ENCODE measurements at places on chromosomes 1 and 21.
A peak's percentile ranks its signal among the peaks of the same experiment; 100 is the strongest.

GRCh38 chr1:75136921-75137641 is 2.9 kb downstream of the LHX8 start:
- DNase-seq = peak; percentile 33

DNA sequence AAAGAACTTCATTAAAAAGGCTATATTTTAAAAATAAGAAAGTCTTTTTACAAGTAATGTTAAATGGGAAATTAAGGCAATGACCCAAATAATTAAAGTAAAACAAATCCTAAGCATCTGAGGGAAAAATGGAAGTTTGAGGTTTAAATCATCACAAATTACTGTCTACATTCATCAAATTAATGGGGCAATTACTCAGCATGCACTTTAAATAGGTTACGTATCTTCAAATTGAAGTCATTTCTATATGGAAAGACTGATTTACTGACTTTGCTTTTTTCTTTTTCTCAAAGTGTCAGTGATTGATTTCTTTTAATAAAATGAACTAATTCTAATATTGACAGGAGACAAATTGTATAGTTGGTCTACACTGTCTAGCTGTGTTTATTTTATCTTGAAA is 1452.3 kb downstream of the NCAM2 start:
- DNase-seq = no peak

- DNase-seq = no peak
These were observed 50.0 kb downstream of the GNG4 start for GRCh38 chr1:235599536-235599935.

DNA sequence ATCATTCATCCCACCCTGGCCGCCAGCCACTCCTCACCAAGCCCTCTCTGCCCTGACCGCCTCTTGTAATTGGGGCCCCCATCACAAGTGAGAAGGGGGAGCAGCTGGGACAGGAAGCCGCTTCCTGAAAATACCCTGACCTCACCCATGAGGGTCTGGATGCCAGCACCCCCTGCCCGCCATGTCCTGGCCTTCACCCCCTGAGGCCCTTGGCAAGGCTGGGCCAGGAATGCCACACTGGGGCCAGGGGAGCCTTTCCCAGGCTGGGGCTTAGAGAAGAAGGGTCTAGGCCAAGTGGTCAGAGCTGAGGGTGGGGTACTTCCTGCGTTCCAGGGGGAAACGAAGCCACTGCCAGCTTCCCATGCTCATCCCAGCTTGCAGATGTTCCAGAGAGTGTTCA is 60.5 kb downstream of the TAS1R2 start:
- no peak for DNase-seq

DNA sequence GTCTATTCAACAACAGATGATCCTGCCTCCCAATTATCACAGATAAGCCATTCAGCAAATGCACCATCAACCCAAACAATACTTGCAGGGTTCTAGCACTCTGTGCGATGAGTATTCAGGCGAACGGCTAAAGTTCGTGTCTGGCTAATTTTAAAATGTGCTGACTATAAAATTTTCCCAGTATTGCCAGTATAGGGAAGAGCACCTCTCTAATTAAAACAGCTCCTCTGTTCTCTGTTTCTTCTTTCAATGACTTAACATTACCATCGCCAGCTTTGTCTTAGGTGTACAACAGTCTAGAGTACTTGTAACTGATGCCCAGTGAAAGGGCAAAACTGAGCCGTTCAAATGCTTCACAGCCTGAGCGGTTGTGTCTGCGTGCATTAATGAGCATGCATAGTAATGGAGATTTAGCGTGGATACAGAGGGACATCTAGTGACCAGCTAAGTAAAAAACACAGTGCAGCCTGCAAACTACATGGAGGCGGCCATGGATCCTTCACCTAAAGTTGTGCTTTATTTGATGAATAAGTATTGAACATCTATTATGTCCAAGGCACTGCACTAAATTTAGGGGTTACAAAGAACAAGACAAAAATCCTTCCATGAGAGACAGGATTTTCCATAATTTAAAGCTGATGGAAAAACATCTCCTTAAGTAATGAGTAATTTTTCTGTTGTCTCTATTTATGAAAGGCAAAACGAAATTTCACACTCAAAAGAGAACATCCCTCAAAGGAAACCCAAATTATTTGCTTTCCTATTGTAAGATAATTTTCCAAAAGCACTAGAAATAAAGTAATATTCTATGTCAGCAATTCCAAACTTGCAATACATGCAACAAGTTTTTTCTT is 120.0 kb downstream of the SETD4 start:
- DNase-seq = peak; percentile 91

DNA sequence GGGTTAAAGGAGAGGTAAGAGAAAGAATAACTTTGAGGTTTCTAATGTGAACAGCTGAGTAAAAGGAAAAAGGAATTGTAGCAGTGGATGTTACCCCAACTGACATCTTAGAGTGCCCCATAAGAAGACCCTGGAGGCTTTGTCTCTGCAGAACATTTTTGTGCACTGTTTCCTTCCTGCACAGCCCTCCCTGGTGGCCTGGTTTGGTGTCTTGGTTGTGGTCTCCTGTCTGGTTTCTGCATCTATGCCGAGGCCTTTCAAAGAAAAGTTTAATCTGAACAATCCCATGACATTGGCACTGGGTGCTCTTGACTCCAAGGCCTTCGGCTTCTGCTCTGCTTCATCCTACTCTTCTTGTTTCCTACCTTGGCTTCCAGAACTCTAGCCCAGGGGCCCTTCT is 57.8 kb downstream of the RHOU start:
- DNase-seq = no peak

- DNase-seq = no peak
These were observed 44.5 kb upstream of the VAMP3 start for GRCh38 chr1:7726623-7727022.

DNA sequence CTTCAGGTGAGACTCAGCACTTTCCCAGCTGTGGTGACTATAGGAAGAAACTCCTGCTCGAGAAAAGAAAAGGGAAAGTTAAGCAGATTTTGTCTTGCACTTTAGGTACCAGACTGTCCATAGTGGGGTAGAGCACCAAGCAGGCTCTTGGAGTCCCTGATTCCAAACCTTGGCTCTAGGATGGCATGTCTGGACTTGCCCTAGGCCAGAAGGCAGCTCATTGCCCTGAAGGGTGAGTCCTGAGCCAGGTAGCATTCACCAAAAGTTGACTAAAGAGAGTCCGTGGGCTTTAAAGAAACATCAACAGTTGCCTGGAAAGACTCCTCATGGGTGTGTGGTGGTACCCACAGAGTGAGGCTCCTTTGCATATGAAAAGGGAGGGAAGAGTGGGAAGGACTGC is 145.2 kb upstream of the SNX7 start:
- DNase-seq = no peak

DNA sequence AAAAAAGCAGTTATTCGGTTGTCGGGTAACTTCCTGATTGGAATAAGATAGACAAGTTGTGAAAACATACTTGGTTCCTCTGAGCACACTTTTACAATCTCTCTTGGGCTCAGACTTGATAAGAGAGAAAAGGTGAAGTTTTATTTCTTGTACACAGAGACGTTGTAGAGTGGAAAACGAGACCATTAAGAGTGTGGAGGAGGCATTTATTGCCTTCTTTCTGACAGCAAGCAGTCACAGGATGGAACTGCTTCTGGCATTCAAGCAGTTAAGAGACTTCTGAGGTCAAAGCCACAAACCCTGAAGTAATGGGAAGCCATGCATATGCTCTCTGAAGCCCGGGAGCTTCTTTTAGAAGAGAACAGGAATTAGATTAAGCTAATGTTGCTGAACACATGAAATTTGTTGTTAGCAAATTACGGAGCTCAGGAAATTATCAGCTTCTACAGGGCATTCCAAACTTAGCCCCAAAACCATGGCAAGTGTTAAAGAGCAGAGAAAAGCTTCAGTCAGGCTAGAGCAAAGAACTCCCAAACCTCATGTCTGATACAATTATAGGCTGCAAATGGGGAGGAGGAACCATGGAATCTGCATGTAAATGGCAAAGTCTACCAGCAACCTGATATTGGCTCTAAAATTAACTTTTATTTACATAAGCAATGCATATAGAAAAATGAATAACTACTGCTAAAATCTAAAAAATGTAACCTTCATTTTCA is 26.0 kb downstream of the S1PR1 start:
- peak; percentile 46 for DNase-seq

- DNase-seq = no peak
These were observed 102.8 kb downstream of the RHOU start for GRCh38 chr1:228837817-228838716.

- no peak for DNase-seq
These were observed 3.5 kb downstream of the OSCP1 start for GRCh38 chr1:36446746-36447145.

GRCh38 chr1:2106659-2107405 is 56.6 kb downstream of the PRKCZ start:
- no peak for DNase-seq

GRCh38 chr1:96978901-96979300 is 257.3 kb downstream of the PTBP2 start:
- peak; percentile 50 for DNase-seq

DNA sequence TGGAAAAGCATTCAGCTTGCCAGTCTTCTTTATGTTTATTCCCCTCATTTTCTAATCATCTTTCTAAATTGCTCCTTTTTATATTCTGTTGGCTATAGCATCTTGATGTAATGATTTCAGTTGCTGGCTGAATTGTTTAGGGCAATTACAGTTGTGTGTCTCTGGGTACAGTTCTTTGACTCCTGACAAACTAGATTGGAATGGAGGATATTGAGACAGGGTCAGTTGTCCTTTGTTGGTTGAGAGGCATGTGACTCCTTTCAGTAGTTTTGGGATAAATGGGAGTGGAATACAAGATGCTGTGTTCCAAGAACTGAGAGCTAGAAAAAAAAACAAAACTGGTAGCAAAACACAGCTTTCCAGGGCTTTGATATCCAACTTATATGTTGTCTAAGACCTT is 1.5 kb downstream of the CENPF start:
- no peak for DNase-seq

- DNase-seq = no peak
These were observed 8.1 kb upstream of the POFUT2 start for GRCh38 chr21:45295576-45296365.

DNA sequence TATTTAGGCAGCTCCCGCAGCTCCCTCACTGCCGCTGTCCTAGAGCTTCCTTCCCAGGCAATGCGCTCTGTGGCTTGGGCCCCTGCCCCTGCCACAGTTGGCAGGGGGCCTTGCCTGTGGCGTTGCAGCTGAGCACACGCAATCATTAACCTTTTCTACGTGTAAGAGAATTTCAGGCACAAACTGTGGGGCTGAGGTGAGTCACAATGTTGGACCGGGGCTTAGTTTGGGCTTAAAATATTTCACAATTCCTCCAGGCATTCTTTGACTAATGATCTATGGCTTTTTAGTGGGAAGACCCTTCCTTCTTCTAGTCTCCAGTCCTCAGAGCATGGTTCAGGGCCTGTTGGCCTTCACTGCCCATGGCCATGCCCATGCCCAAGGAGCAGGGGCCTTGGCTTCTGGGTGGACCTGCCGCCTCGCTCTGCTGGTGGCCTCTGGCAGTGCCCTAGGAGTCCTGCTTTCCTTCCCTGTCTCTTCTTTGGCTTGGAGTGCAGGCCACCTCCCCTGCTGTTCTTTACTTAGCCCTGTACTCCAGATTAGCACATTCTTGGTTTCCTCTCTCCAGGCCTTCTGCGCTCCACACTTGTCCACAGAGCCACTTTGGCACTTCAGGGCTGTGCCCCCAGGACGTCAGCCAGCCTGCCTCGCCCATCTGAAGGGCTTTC is 39.2 kb downstream of the MAPKAPK2 start:
- DNase-seq = no peak

DNA sequence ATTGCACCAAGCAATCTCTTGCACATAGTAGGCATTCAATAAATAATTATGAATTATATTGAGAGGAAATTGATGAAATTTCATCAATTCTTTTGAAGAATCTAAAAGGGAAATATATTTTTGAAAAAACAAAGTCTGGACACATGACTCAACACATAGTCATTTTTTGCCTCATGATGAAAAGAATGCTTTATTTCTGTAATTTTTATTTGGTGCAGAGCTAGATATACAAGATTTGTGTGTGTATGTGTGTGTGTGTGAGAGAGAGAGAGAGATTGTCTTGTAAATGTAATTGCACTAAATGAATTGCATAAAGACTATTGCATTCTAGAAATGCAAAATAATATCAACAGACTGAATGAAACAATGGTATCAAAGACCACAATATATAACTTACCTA is 206.2 kb upstream of the C1orf87 start:
- no peak for DNase-seq

- no peak for DNase-seq
These were observed 2.0 kb downstream of the HPDL start for GRCh38 chr1:45328680-45329079.

- DNase-seq = peak; percentile 34
These were observed 26.1 kb upstream of the DISC1 start for GRCh38 chr1:231600458-231600976.

- DNase-seq = no peak
These were observed 10.7 kb downstream of the NKAIN1 start for GRCh38 chr1:31228986-31229385.

DNA sequence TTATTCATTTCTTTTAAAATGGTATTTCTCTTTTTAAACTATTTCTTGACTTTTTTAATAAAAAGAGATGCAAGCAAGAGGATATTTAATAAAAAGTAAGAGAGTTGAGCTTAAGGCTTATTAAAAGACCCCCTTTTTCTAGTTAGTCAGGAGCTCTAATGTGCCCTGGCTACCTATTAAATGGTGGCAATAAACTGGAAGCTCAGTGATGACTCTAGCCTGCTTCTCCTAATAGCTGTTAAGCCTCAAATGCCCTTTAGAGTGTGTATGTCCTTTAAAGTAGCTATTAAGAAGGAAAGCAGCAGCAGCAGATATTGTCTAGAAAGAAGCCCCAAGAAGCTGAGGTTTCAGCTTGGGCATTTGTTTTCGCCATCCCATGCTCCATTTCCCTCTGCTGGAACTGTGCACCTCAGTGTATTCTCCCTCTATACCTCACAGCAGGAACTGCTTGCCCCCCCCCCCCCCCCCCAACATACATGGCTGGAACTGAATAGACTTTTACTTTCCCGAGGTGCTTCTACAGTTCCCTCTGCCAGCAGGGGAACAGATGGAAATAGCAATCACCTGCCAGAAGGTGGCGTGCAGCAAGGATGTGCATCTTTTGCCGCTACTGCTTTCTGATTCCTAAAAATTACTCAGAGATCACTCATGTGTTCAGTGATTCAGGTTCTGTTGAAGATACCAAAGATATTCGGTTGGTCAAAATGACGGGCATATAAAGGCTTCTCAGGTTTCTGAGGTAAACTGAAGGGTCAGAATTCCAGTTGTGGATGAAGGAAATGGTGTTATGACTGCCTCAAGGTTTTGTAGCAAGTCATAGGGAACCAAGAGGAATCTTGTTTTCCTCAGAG is 2.5 kb downstream of the RGS4 start:
- peak; percentile 73 for DNase-seq

DNA sequence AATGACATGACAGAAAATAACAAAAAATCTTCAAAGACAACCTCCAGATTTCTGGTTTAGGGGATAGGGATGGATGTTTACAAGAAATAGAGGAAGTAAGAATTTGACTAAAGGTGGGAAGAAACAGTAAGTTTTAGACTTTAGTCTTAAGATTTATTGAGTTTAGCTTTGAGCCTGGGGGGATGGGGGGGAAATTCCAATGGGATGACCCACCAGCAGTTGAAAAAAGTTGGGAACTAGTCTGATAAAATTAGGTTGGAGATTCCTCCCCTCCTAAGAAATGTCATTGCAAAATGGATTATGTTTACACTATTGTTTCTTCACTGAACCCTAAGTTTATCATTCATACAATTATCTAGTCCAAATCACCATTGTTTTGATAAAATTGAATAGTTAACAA is 28.4 kb downstream of the WDR26 start:
- DNase-seq = no peak
